ENCODE measurements at places on chromosomes 7 and 10.

DNA sequence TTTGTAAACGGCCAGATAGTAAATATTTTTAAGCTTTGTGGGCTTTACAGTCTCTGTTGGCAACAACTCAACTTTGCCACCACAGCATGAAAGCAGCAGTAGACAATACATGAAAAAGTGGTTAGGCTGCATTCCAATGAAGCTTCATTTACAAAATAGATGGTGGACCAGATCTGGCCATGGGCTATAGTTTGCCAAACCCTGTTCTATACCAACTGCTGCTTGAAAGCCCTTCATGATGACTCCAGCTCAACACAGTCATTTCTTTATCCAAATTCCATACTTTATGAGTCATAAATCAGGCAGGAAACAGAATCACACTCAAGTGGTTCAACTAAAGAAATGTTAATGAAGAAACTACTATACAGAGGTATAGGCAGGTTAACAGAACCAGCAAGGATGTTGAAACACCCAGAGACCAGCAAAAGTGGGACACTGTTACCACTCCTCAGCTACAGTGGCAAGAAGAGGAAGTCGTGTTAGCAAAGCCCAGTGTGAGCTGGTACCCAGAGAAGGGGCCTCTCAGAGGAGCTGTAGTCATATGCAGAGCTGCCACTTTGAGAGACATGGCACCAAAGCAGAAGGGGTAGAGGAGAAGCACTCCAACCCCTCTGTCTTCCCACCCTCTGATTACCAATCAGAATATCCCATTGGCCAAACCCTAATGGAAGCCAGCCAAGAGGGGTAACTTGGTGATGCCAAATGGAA lies 72.5 kb downstream of the PRLHR start:
- no peak for DNase-seq

GRCh38 chr10:34553747-34554146 lies 261.3 kb downstream of the PARD3 start:
- DNase-seq, result no peak

DNA sequence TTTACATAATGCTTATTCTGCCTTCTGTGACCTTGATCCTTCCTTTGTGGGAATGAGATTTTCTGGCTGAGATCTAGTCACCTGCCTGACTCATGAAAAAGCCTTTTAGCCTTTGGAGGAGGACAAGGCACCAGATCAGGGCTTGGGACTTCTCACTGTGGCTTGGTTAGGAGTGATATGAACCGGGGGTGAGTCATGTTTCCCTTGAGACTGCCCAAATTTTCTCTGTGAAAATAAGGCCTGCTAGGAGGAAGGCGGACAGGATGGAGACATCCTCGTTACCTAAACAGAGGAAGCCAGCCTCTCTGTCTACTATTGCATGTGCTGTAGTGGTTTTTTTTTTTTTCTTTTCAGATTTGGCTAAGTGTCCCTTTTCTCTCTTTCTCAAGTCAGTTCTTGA lies 57.8 kb downstream of the EVX1 start:
- DNase-seq, result no peak

DNA sequence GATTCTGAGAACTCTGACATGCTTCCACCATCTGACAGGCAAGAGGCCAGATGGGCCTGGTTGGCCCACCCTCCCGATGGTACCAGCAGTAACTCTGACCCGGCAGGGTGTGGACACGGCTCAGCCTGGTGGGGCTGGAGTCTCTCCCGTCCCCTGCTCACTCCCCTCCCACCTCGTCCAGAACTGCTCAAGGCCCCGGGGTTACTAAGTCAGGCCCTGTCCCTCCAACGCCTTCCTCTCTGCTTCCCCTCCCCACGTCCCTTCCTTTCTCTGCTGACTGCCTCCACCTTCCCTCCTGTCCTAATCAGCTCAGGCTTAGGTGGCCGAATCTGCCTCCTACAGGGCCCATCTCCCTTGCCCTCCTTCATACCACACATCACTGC lies 12.5 kb downstream of the CALML5 start:
- no peak for DNase-seq

DNA sequence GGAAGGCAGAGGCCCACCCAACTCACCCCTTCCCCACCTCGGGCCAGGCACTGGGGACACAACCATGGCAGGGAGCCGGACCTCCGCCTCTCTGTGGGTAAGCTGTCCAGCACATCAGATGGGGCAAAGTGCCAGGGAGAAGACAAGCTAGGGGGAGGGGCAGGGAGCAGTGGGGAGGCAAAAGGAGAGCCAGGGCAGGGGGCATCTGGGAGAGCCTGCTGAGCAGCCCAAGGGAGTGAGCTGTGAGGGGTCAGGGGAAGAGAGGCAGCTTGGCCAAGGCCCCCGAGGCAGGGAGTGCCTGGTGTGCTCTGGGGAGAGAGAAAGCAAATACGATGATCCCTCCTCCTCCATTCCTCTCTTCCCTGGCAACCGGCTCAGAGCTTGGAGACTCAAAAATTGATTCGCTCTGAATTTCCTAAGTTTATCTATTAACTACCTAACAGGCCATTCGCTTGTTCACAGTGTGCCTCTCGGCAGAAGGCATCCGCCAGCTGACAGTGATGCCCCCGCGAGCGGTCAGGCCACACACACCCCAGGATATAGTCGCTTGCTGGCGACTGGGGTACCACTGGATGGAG lies 4.5 kb downstream of the CAMK2B start:
- DNase-seq, result no peak

GRCh38 chr7:101972627-101973026 lies 155.2 kb downstream of the CUX1 start:
- DNase-seq, result no peak
